CD4-positive, alpha-beta T cell treated with Interleukin-6 at 100 ng/mL for 8 hours (primary cell): ENCODE measurements at places on chromosomes 1 and 21.

DNA sequence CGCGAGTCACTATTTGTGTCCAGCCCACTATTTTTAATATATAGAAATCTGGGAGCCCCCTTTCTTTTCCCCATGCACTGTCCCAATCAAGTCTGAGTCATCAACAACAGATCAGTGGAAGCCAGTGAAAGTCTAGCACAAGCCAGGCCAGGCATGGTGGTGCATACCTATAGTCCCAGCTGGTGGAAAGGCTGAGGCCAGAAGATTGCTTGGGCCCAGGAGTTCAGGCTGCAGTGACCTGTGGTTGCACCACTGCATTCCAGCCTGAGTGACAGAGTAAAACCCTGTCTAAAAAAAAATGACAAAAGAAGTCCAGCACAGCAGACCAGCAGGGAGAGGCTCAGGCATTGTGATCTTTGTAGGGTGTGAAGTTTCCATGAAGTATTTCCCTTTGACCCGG is 9.0 kb upstream of the RPL5 start:
- no peak for DNase-seq

- DNase-seq, result peak; percentile 19
Observed at GRCh38 chr1:65068202-65069010, 79.6 kb upstream of the AK4 start.

GRCh38 chr1:89035080-89035479 is 12.4 kb upstream of the GBP3 start:
- DNase-seq, result no peak

- no peak for DNase-seq
Observed at GRCh38 chr1:6507037-6507428, 15.6 kb upstream of the PLEKHG5 start.

DNA sequence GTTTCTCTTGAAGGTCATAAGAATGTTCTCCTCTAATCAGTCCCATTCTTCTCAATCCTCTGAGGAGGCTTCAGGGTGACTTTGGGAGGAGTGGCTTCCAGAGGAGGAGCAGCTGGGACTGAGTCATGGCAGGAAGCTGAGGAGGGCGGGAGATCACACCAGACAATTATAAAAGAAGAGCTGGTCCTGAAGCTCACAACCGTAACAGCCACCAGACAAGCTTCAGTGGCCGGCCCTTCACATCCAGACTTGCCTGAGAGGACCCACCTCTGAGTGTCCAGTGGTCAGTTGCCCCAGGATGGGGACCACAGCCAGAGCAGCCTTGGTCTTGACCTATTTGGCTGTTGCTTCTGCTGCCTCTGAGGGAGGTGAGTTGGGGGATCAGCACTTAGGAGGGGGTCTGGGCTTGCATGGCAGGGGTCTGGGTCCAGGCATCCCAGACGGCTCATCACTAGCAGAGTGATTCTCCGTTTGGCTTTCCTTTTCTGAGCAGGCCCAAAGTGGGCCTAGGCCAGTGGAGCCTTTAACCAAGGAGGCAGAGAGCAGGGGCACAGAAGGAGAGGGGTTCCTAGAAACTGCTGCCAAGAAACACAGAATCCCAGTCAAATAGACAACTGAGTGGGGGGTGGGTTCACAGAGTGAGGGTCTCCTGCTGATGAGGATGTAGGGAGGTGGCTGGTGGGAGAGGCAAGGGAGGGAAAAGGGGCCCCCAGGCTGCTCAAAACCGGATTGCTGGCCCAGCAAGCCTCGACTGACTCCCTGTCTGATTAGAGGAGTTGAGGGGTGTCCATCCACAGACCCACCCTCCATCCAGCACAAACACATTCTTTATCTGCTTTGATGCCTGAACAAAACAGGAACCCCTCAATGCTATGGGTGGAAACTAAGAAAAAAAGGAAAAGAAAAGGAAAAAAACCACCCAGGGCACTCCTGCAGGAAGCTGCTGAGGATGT is at the start of gene ECM1:
ECM1 (plus strand) TSS at position 198 of the 953 bp plus-strand sequence; CDS start at position 299, 101 bp downstream.
- no peak for DNase-seq

DNA sequence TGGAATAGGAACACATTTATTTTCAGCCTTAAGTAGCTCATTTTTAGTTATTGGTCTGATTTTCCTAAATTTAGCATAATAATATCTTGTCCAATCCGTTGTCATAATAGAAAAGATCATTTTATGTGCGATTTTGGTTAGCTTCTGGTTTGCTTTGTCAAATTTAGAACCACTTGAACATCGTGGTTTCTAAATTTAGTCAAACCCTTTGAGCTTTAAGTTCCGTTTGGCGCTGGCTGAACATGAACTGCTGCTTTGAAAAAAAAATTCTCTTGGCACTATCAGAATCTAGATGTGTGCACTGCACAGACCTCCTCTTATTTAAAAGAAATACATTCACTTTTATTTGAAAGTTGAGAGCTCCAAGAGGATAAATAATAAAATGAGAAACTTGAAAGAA is 370.6 kb downstream of the PTPRC start:
- no peak for DNase-seq

DNA sequence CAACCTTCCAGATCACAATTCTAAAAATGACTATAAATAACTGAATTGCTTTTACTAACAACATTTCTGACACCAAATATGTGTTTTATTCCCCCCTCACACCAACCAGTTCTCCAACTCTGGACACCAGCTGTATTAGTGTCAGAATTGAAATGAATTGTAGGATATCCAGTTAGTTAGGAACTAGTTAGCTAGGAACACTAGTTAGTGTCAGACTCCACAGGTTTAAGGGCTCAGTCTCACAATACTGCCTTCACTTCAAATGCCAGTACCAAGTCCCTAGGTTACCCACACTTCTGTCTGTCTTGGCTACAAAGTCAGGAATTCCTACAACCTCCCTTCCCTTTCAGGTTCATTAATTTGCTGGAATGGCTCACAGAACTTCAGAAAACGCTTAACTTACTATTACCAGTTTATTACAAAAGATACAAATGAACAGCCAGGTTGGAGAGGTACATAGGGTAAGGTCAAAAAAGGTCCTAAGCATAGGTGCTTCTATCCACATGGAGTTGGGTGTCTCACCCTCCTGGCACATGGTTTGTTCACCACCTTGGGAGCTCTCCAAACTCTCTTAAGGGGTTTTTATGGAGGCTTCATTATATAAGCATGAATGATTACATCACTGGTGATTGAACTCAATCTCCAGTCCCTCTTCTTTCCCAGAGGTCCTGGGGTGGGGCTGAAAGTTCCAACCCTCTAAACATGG is 4.2 kb downstream of the STXBP3 start:
- no peak for DNase-seq

GRCh38 chr1:57340334-57341070 is 83.4 kb downstream of the DAB1 start:
- DNase-seq, result no peak

GRCh38 chr1:220371324-220371723 is 99.1 kb upstream of the RAB3GAP2 start:
- no peak for DNase-seq

- DNase-seq, result no peak
Observed at GRCh38 chr1:15320267-15320666, 73.2 kb downstream of the FHAD1 start.

DNA sequence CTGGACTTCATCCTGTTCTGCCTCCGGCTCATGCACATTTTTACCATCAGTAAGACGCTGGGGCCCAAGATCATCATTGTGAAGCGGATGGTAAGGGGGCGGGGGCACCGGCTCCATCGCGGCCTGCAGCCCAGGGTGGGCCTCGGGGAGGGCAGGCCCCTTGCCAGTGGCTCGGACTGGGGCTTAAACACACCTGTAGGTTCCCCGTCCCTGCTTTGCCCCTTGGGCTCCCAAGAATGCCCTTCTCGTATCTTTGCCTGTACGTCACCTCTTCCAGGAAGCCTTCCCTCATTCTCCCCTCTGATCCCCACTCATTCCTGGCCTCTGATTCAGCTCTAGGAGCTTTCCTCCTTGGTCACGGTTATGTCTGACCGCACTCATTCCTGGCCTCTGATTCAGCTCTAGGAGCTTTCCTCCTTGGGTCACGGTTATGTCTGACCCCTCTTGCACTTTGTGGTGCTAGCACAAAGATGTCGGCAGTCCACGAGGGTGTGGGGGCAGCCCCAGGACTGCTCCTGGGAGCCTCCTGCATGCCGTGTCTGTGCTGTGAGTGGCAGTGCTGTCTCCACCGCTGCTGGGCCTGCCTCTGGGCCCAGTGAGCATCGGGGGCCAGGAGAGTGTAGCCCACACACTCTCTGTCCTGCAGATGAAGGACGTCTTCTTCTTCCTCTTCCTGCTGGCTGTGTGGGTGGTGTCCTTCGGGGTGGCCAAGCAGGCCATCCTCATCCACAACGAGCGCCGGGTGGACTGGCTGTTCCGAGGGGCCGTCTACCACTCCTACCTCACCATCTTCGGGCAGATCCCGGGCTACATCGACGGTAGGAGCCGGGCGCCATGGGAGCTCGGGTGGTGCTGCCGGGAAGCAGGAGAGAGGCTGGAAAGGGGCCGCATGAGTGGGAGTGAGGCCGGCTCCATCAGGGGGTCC is 49.1 kb upstream of the LRRC3 start:
- DNase-seq, result no peak

- DNase-seq, result no peak
Observed at GRCh38 chr1:151976858-151977257, 16.8 kb downstream of the S100A10 start.

- peak; percentile 57 for DNase-seq
Observed at GRCh38 chr1:161367684-161368400, at the start of gene CFAP126. Gene CFAP126, minus strand, starts transcription at chr1:161367876. Its CDS starts 8 bp downstream, at chr1:161367868.

GRCh38 chr21:29238967-29239290 is 59.8 kb upstream of the BACH1 start:
- DNase-seq, result no peak

DNA sequence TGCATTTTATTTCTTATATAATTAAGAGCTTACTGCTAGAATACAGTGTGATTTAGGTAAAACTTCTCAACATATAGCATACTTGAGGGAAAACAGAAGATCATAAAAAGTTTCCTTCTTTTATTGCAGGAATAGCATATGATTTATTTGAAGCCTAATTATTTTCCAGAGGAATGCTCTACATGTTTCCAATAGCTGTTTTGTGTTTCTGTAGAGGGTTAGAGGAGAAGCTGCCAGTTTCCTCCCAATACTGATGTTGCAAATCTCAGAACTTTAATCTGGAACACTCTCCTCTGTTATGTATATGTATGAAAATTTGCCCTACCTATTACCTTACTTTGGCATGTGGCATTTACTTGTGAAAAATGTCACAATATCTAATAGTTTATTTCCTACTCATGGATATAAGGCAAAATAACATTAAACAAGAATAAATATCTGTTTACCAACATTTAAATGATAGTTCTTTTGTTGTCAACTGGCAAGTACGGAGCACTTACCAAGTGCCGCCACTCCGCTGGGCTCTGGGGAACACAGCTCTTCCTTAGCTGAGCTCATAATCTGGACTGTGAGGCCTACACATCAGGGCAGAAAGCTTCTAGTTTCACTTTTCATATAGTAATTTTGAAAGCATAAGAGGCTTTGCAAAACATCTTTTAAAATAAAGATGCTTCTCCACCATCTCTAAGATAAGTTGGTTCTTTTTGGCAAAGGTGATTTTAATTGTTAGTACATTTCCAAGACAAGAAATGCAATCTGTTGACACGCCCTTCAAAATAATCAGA is 239.8 kb upstream of the C1orf105 start:
- peak; percentile 60 for DNase-seq

- no peak for DNase-seq
Observed at GRCh38 chr21:44323591-44323990, 15.6 kb downstream of the CFAP410 start.

- no peak for DNase-seq
Observed at GRCh38 chr1:30318864-30319718, 404.3 kb downstream of the MATN1 start.

DNA sequence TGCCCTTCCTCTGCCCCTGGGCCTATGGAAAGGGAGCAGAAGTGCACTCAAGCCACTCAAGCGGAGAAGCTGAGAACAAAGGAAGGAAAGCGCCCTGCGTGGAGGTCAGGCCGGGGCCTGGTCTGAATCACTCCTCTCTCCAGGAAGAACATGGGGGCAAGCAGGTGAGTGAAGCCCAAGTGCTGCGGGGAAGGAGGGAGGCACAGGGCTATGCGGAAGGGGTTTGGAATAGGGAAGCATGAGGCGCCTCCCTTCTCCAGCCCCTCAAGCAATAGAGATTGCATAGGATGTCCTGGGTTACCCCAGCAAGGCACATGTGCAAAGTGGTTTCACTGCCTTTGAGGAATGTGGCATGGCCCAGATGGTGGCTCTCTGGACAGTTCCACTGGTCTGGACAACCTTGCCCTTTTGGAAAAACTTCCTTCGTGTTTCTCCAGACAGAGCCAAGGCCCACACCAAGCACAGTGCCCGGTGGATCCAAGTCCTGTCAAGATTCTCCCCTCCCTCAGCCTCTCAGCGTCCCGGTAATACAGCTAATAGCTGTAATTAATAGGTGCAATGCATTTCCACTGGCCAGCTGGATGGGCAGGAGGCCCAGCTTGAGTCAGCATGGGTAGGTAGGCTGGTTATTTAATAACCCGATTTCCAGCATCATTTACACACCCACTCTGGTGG is 13.7 kb downstream of the BLACAT1 start:
- no peak for DNase-seq

- no peak for DNase-seq
Observed at GRCh38 chr1:222554177-222554576, 6.3 kb upstream of the HHIPL2 start.
